Activated T-cell treated with anti-CD3 and anti-CD28 coated beads for 24 hours (primary cell): ENCODE measurements at places on chromosomes 11 and 22.

DNA sequence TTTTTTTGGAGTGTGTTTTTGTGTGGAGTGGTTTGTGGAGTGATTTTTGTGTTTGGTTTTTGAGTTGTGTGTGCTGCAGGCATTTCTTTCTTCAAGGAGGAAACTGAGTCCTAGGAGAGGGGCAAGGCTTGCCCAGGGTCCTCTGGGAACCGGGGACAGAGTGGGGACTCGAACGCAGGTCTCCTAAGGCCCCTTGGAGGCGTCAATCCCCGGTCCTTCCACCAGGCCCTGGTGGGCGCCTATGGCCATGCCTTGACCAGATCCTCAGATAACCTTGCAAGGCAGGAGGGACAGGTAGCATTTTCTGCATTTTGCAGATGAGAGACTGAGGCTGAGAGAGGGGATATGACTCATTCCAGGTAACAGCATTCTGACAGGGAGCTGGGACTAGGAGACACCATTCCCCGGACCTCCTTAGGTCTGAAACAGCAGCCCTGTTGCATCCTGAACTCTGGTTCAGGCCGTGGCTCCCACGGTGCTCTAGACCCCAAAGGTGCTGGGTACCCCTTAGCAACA, 39.1 kb downstream of the MYO7A start:
- DNase-seq = no peak

GRCh38 chr11:11421509-11421908, 68.5 kb upstream of the CSNK2A3 start:
- DNase-seq = no peak

DNA sequence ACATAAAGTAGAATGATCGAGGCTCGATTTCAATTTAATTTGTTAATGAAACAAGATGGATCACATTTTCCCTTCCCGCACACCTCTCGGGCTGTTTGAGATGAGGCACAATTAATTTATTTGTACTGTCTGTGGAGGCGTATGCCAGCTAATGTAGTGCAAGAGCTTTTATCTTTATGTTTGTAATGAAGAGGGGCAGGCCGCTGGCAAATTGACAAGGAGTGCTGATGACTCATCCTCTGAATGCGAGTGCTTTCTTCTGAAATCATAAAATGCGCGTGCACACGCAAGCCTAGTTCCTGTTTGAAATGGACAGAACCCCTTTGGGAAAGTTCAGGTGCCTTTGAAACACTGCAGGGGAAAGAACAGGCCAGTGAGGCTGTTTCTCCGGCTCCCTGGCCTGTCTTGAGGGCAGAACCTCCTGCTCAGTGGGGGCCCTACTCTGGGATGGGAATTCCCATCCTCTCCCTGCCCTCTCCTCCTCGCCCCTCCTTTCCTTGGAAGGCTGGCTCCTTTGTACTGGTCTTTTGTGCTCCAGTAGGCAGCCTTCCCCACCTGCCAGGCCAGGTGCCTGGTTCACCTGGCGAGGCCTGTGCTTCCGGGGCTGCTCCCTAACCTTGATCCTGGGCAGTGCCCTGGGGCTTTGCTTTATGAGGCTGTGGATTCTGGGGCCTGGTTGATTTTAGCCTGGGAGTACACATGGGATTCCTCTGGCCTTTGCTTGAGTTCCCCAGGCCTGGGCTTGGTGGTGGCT, 50.3 kb downstream of the TEAD1 start:
- no peak for DNase-seq

GRCh38 chr11:124463324-124463723, 17.8 kb upstream of the OR8B8 start:
- DNase-seq = no peak

DNA sequence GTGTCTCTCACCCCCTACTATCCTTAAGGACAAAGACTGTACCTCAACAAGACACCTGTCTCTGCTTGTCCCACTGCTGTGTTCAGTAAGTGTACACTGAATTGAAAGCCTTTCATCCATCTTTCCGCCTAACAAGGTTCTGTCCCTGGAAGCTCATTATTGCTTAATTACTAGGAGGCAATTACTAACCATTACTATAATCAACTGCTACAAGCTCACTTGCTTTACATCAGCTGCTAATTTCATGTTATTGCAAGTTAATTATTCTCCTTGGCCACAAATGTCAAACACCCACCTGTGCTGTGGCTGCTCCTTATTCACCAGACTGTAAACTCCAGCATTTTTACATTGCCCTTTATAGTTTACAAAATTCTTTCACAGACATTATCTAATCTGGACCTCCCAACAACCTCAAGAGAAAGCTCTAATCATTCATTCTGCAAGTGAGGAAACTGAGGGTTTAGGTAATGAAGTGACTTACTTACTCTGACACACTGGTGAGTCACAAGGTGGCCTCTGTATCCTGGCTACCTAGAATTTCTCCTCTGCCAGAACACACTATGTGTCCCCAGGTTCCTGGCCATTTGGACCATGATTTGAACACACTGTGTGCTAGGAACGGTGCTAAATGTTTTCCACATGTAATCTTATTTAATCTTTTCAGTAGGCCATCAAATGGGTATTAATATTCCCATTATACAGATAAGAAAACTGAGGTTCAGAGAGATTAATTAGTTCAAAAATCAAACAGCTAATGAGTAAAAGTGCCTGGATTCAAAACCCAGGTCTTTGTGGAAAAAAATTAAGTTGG, 66.7 kb downstream of the RAB30 start:
- DNase-seq = no peak

GRCh38 chr11:60924906-60925853, 920 bp downstream of the TMEM132A start:
- DNase-seq = no peak

- no peak for DNase-seq
Measured at GRCh38 chr22:39883057-39883456, 10.5 kb downstream of the ENTHD1 start.

- no peak for DNase-seq
Measured at GRCh38 chr11:1573903-1574237, 1.8 kb upstream of the DUSP8 start.

DNA sequence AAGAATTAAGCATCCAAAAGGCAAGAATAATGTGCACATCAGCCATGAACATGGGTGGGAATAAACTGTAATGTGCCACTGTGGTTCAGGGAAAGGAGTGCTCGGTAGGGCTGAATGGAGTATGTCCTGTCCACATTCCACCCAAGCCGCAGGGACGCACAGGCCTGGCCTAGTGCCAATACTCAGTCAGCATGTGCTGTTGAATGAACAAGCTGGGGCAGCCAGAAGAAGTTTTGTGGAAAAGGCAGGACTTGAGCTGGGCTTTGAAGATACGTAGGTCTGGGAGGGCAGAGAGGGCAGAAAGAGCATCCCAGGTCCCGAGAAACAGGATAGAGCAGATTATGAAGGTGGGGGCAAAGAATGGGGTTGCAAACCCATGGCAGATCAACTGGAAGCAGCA, 60.0 kb upstream of the PLET1 start:
- no peak for DNase-seq

GRCh38 chr11:43853781-43854180, 26.9 kb upstream of the ALKBH3 start:
- no peak for DNase-seq
